ENCODE measurements at places on chromosomes 3 and 15.

DNA sequence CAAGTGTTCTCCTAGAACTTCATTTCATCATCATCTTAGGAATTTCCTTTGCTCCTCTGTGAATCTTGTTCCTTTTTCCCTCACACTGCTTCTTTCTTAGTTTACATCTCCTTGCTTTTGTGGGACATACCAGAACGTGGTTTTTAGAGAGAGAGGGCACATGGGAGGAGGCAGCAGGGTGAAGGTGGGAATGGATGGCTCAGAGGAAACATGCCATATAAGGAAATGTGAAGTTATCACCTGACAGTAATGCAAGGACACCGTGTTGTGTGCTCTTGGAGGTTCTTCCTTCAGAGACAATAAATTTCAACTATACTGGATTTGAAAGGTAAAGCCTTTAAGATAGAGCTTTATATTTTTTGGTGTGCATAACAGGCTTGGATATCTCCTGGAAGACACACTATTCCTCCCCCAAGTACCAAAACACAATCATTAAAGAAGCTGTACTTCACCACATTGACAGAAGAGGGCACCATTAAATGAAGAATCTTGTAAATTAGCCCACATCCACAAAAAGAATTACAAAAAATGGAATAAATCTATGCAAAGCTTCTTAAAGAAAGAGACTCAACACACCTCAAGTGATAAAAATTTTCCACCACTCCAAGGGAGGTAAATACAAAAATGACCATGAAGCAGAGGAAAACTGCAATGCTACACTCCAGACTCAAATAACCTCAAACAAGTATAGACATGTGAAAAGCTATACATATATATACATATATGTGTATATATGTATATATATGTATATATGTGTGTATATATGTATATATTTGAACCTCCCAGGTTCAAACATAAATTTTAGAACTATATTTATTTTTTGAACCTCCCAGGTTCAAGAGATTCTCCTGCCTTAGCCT, 26.1 kb downstream of the RPL39L start:
- DNase-seq, result no peak

GRCh38 chr3:183192650-183193300, 30.2 kb upstream of the LAMP3 start:
- DNase-seq, result no peak

DNA sequence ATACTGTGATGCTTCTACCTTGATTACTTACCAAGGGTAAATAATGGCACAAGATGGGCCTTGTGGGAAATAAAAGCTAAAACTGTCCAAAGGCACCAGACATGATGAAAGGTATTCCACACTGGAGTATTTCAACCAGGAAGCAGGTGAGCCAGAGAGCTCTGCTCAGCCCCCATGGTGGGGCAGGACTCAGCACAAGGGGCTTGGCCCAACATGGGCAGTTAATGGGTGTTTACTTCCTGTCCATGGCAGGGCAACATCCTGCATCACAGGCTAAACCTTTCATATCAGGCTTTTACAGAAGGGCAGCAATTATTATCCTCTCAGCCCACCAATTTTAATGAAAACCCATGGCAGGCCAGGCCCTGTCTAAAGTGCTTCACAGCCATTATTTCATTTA, 38.2 kb downstream of the MAGI1 start:
- no peak for DNase-seq

DNA sequence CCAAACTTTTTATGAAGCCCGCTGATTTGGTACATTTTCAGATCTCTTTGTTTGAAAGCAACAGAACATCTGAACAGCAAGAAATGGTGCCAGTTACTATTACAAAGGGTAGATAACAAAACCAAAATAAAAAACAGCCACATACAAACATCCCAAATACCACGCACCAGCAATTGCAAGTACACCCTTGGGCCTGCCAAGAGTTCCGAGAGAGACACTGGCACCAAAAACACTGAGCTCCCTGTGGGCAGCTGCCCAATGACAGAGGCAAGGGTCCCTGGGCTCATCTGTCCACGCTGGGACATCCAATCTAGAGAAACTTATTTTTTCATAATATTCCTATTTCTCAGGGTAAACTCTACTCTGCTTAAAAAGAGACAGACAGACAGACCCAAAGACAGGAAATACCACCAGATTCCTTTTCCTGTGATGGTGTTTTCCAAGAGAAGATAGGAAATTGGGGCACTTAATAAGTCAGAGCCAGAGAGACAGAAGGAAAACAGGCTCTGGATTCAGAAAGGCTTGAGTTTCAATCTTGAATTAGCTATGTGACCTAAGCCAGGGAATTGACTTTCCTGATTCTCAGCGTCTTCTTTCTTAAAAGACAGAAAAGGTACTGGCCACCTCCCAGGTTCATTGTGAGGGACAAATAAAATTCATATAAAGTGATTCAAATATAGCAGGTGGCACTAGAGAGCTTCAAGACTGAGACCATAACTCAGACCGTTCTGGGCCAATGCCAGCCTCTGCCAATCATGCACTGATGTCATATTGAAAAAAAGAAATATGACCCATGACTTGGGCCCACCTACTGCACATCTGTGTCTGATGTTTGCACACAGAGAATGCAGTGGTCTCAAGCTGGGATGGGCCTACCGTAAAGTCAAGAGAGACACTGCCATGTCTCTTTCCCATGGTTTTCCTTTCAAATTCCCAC, 61.3 kb downstream of the FOXP1 start:
- DNase-seq, result no peak

- DNase-seq, result no peak
These were observed 32.2 kb upstream of the GUCA1C start for GRCh38 chr3:108985844-108986243.

DNA sequence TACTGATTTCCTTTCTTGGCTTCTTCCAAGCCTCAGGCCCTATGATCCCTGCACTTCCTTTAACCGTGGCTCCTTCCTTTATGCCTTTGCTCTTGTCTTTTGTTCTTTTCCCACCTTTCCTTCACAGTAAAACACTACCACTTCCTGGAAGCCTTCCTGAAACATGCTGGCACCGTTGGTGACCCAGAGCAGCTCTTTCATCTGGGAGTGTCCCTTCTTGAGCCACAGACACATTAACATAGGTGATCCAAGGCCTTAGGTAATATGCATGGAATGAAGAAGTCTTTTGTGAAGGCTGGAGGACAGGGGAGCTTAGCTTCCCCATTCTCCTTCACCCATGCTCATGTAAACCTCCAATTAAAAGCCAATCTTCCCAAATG, 39.4 kb downstream of the AMOTL2 start:
- DNase-seq, result no peak

DNA sequence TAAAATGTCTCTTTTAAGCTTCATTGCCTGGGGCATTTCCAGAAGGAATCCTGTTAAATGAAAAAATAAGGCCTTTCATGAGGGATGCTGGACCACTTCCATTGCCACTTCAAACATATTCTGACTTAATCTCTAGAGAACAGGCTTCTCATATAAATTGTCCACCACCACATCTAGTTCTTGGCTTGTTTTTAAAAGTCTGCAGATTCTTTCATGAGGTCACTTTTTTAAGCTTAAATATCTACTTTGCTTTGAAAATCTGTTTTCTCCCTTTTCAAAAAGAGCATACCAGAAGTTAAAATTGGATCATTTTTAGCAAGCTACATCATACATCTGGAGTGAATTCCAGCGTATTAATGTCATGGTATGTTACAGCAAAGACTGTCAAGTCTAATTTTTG, 131.6 kb downstream of the C3orf70 start:
- DNase-seq, result no peak

All from CD4-positive, alpha-beta T cell treated with Interferon gamma for 1 hour (primary cell).